CD4-positive, alpha-beta T cell treated with Interleukin-17A for 1 hour (primary cell): ENCODE measurements at places on chromosomes 4 and X.

GRCh38 chrX:113790987-113791386, 792.9 kb upstream of the HTR2C start:
- no peak for DNase-seq

DNA sequence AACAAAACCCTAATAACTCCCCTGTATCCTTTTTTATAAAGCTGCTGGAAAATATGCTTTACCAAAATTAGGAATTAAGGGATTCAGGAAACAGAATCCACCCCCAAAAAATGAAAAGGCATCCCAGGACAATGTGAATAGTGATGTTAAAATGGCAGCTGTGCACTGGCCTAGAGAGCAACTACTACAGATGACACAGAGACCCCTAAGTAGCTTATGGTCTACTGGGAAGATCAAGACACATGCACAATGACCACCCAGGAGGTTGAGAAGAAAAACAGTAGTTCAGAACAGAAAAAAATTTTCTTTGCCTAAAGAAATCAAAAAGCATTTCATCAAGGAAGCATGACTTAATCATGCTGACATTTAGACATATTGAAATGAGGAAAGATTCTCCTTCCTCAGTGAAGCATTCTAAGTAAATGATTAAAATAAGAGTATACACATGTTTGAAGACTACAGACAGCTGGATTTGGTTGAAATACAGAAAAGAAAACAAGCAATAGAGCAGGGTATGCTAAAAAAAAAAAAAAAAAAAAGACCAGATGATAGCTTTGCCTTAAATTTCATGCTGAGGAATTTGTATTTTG, 117.3 kb downstream of the WDFY3 start:
- DNase-seq: no peak

DNA sequence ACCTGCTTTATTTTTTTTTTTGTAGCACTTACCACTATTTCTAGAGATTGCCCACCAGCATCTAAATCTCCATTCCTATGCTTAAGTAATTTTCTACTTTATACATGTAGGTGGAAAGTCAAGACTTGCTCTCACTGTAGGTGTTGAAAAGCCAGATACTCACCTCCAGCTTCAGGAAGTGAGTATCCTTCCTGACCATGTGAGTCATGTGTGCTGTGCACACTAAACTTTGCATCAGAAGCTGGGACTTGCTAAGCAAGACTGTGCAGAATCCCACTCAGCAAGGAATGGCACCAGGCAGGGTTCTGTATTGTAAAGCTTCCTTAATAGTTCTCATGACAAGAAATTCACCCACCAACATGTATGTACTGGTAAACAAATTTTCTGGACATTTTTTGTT, 151.8 kb downstream of the POU4F2 start:
- DNase-seq: no peak

DNA sequence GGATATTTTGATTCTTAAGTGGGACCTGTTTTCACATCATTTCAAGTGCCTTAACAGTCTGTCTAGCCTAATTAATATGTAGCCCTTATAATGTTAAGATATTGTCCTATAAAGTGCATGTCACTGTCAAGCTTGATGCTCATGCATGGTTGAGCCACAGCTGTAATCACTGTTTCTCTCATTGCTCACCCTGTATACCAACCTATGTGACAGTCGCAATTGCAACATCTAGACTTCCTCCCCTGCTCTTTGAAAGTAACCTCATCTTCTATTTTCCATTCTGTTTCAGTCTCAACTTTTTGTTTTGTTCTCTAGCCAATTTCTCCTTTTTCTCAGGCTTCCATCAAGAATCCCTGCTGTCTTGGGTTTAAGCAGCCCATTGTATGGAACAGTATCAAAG, 24.4 kb upstream of the MSL3 start:
- no peak for DNase-seq

- DNase-seq: no peak
Measured at GRCh38 chr4:180913750-180914149, 1329.5 kb upstream of the TENM3 start.
